ENCODE measurements at places on chromosomes 2 and 18.

- DNase-seq, result no peak
Measured at GRCh38 chr2:85269959-85270358, 57.8 kb downstream of the TGOLN2 start.

GRCh38 chr2:29390136-29390535, 274.9 kb downstream of the CLIP4 start:
- DNase-seq, result no peak

DNA sequence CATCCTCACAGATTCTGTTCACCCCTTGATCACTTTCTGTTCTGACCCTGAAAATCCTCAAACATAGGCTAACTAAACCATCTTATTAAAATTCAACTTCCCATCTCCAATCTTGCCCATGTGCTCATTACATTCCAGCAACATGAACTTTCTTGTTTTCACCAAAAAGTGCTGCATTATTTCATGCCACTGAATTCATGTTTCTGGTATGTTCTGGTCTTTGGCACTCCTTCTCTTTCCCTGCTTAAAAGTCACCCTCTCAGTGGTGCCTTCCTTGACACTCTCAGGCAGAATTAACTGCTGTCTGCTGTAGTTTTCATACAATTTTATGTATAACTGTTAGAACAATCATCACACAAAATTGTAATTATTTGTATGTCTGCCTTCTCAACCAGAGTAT, 247.7 kb upstream of the RBMS1 start:
- no peak for DNase-seq

DNA sequence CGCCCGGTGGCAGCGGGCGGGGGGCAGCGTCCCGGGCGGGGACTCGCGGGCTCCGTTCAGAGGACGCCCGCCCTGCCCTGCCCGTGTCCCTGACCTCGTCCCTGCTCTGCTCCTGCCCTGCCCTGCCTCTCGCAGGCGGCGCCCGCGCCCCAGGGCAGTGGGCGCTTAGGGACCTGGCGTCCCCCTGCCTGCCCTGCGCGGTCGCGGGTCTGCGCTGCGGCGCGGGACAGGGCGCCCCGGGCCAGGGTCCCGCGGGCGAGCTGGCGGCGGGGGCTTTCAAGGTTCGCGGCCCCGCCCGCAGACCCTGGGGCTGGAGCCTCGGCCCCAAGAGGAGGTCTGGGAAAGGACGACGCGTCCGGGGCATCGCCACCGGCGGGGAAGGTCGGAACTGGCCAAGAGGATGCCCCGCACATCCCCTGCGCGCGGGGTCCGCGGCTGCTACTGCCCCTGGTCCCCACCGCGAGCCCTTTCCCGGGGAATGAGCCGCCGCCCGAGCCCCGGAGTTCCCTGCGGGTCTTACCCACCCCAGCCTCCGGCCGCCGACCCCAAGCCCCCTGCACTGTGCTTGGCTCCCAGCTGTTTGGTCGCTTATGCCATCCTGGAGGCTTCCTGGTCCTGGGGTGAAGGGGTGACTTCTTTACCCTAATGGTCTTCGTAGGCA, 679 bp downstream of the RNF144A start:
- no peak for DNase-seq

DNA sequence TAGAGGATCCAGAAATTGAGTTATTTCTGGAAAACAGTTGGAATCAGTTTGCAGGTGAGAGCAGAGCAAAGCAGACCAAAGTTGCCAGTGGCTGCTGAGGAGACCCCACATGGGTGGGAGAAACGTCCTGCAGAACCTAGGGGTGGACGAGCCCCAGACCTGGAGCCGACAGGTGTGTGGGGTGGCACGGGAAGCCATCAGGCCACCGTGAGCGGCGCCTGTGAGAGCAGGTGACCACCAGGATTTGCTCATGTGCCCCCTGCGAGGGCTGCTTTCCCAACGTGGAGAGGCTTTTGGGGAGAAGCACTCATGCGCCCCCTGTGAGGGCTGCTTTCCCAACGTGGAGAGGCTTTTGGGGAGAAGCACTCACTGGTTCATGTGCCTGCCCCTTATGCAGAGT, 116.8 kb upstream of the NFATC1 start:
- DNase-seq, result no peak

DNA sequence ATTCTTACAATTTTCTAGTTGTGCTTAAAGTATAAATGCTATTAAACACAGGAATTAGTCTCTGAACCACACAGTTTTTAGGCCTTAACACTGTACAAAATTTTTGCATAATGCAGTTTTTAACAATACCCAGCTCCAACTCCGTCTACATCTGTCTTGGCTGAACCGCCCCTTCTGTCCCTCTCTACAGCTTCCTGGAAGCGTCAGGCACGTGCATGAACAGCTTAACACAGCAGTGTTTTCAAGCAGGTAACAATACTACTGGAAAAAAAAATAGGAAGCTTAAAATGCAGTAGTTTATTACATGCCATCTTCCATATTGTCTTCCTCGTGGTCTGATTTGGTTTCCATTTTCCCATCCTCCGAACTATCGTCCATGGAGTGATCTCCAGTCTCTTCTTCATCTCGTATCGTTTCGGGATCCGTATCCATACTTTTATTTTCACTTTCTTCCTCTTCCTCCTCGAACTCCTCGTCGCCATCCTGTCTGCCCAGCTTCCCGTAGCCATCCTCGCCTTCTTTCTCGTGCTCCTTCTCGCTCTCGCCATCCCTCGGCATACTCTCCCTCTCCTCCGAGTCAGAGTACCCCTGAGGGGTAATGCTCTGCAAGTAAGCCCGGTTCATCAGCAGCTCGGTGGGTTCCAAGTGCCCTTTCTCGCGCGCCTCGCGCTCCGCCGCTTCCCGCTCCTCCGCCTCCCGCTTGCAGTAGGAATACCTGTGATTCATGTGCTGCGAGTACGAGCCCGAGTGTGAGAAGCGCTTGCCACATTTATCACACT, 130.6 kb downstream of the ZEB2 start:
- no peak for DNase-seq

DNA sequence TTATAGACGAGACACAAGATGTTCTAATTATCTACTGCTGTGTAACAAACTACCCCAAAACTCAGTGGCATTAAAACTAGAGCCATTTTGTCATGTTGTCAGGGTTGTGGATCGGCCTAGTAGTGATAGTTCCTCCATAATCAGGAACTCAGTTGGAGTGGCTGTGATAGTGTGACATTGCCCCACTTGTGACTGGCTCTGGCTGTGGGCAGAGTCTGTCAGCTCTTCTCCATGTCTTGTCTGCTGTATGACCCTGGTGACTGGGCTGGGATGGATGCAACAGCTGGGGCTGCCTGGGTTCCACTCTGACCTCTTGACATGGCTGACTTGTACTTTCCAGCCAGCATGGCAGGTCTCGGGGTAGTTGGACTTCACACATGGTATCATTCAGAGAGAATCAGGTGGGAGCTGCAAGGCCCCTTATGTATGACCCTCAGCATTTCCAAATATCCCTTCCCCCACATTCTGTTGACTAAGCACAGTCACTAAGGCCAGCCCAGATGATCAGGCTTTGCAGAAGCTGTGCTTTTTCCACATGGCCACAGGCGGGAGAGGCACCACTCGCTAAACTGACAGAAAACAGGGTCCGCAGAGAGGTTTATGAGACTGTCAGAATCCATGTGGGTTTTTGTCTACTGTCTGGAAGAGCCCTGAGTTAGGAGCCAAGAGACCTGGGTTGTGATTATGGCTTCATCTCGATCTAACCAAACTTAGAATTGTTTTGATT, 50.3 kb downstream of the SETBP1 start:
- DNase-seq, result no peak

DNA sequence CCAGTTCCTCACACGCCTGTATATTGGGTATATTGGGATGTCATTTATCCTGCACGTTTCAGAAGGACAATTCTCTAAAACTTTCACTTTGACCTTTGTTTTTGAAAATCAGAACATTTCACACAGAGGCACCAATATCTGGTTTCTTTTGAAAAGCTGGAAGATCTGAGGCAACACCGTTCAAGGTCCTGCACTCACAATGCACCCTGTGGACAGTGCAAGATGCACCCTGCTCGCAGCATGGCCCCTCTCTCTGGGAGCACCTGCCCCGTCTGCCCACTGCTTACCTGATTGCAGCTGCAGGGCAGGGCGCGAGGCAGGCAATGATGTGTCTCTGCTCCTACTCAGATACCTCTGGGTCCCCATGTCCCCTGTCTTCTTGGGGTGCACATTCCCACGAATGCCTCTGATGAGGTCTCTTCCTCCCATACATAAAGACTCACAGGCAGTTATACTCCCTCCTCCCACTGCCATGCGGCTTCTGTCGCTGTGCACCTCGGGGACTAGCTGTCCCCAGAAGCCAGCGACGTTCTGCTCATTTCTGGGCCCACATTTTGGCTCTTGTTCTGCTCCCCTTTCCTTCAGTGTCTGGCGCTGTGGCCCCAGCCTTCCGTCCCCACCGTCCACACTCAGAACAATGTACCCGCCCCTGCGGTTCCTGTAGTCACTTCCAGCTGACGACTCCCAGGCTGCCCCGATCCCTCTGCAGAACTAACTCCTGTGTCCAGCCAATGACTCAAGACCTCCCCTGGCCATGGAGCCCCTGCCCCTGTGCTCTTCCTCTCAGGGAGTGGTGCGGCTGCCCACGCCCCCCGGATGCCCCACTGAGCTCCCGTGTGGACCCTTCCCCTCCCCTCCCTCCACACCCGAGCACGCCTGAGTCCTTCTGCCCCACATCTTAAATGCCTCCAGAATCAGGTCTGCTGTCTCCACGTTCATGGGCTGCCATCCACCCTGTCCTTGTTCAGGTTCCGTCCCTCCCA, at the start of gene OR6B3:
Gene OR6B3, minus strand, starts transcription at position 349 of the 983 bp plus-strand sequence.
- DNase-seq, result no peak

GRCh38 chr2:119522671-119523070, 1.6 kb downstream of the SCTR start:
- no peak for DNase-seq
